Fibroblast of the aortic adventitia (primary cell): ENCODE measurements at places on chromosomes 13 and 19. TPM values are rescaled to one million over a fixed set of nuclear protein-coding genes. Genes with fewer than 3 reads are reported as not detected.
A peak's percentile ranks its signal among the peaks of the same experiment; 100 is the strongest.

DNA sequence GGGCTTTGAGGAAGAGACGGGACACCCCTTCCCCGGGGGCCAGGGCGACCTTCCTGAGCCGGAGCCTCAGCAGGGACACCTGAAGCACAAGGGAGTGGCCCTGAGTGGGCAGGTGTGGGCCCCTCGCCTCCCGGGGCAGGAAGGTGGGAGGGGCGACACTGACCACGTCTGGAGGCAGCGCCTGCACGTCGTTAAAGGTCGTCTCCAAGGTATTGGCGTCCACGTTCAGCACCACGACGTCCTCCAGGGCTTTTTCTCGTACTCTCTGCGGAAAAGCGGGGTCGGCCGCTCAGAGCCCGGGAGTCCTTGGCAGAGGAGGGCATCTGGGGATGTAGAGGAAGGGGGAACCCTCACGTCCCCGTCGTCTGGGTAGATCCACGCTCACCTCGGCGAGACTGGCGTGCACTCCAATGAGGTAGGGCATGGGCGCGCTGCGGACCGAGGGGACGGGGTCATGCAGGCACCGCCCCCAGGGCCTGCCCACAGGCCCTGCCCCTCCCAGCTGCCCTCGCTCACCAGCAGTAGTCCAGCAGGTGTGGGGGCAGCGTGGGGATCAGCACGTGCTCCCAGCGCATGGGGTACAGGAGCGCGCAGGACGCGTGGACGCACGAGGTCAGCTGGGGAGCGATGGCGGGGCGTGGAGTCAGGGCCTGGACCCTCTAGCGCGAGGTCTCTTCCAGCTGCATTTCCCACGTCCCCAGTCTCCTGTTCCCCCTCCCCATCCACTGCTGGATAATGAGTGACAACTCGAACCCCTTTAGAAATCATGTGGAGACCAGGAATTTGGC lies 6.1 kb downstream of the DENND1C start:
- no peak for DNase-seq

DNA sequence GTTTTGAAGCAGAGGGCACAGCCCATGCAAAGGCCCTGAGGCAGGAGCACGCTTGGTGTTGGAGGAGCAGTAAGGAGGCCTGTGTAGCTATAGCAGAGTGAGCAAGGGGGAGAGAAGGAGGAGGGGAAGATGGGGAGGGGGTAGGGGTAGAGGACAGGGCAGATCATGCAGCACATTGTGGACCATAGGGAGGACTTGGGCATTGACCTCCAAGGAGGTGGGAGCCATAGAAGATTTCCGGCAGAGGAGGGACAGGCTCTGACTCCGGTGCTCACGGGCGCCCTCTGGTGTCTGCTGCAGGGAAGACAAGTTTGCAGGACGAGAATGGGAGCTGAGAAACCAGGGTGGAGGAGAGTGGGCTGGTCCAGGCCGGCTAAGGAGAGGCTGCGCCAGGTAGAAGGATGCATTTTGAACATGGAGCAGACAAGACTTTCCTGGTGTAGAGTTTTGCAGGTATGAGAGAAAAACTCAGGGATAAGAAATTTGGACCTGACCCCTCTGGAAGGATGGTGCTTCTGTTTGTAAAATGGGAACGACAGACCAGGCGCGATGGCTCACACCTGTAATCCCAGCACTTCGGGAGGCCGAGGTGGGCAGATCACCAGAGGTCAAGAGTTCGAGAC lies 13.7 kb upstream of the CREB3L3 start:
- DNase-seq, result peak; percentile 55

- no peak for DNase-seq
Observed at GRCh38 chr13:40878823-40879222, 89.4 kb downstream of the SLC25A15 start.

TTC9B gene
- not detected in 2 replicates for total RNA-seq

DNA sequence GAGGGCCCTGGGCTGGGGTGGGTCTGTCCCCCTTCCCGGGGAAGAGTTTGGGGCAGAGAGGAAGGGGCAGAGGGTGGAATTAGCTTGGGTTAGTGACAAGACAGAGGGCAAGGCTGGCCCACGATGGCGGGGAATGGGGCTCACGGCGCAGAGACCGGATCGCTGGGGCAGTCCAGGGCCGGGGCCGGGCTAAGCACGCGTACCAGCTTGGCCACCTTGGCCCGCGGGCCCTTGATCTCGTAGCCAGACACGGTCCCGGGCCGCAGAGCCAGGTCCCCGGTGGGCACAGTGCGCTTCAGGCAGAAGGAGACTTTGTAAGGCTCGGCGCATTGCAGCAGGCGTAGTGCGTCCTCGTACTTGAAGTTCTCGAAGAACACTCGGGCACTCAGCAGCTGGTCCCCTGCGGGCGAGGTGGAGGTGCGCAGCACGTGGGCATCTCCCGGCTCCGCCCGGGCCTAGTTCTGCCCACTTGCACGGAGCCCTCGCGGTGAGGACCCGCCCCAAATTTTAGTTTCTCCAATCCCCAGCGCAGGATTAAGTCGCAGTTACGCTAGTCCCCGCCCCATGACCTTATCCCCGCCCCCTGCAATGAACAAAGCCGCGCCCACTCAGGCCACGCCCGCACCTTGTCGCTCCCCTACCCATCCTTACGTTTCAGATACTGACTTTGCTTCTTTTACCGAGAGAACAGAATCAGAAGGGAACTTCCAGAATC lies 8.6 kb upstream of the HIPK4 start:
- DNase-seq, result no peak

GRCh38 chr13:91381371-91381770 lies 17.1 kb upstream of the GPC5 start:
- peak; percentile 43 for DNase-seq

DNA sequence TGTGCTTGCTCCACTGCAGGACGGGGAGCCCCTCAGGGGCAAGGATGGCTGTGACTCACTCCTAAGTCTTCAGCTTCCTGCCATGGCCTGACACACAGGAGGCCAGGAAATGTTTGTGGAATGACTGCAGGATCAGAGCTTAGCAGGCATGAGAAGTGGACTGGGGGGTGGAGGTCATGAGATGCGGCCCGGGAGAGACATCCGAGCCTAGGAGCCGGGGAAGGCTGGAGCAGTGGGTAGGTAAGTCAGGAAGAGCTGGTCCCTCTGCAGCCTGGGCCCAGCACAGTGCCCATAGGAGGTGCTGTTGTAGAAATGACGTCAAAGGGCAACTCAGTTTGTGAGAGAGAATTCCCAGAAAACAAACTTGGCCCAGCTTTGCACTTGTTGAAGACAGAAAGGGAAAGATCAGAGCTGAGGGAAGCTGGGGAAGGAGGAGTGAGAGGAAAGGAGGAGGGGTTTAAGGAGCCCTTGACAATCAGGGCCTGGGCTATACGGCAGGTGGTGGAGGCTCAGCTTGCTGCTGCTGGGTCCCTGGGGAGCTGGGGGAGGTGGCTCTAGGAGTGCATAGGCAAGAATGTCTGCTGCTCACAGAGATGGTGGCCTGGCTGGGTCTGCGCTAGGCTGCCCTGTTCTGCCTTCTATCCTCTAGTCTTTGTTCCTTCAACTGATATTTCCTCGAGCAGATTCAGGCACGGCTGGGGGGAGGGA lies 18.5 kb downstream of the POU2F2 start:
- DNase-seq, result peak; percentile 94

GPR12 gene
- 0.41 TPM in 1 of 2 replicates, not detected in the other for total RNA-seq

- DNase-seq, result peak; percentile 31
Observed at GRCh38 chr19:36113894-36114720, 568 bp downstream of the POLR2I start.

DNA sequence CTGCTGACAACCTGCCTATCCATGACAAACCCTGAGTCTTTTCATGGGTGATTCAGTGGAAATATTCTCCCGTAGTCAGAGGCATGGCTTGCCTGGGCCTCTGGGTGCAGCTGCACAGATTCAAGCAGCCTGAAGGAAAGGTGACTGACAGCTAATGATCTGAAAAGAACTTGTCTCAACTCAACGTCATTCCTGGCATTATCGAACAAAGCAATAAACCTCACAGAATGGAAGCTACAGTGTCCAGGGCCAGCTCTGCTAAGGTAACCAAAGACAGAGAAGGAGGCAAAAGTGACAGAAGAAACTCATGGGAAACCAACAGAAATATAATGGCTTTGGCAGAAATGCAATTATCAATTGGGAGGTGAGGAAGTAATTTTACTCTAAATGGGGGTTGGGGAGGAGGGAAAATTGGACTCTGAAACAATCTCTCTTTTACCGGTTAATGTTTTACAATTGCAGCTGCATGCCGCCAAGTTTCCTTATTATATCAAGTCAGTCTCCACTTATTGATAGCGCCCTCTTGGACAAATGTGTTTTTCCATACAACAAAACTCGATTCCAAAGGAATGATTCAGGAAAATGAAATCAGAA lies 12.9 kb downstream of the STARD13 start:
- no peak for DNase-seq

GRCh38 chr13:26382366-26382765 lies 128.4 kb downstream of the CDK8 start:
- peak; percentile 14 for DNase-seq

FUT6 gene
- total RNA-seq, result not detected in 2 replicates

DNA sequence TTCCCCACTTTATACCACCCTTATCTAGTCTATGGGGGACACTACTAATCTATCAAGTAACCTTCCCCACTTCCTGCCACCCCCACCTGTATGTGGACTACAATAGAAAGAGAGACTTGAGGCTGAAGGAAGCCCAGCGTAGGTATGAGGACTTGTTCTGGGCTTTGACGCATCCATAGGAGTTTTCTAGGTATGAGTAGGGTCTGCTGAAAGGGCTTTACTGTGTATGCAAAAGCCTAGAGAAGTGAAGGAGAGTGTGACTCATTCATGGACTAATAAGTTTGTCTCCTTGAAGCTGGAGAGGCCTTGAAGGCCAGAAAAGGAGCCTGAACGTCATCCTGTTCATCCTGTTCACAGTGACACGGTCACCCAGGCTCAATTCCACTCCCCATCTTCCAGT lies 21.8 kb downstream of the TINCR start:
- DNase-seq, result no peak

FGF21 gene
- total RNA-seq, result not detected in 2 replicates

HSD11B1L gene
- total RNA-seq, result 10.8 and 17.2 TPM in 2 replicates

- peak; percentile 88 for DNase-seq
Observed at GRCh38 chr13:46614582-46614981, 61.6 kb downstream of the LRCH1 start.

GRCh38 chr19:566403-566802 lies 6.0 kb upstream of the BSG start:
- peak; percentile 93 for DNase-seq

PIN1 gene
- total RNA-seq, result 18.6 and 59.7 TPM in 2 replicates

RNASEH2B gene
- 40.2 and 43.1 TPM in 2 replicates for total RNA-seq

GRCh38 chr19:44212866-44213346 lies 574 bp downstream of the ZNF227 start:
- peak; percentile 42 for DNase-seq

S1PR5 gene
- 0.27 and 0.41 TPM in 2 replicates for total RNA-seq

MAB21L1 gene
- total RNA-seq, result 3.7 TPM in 1 of 2 replicates, not detected in the other

- DNase-seq, result peak; percentile 85
Observed at GRCh38 chr19:35006342-35006998, 6.3 kb downstream of the GRAMD1A start.

DNA sequence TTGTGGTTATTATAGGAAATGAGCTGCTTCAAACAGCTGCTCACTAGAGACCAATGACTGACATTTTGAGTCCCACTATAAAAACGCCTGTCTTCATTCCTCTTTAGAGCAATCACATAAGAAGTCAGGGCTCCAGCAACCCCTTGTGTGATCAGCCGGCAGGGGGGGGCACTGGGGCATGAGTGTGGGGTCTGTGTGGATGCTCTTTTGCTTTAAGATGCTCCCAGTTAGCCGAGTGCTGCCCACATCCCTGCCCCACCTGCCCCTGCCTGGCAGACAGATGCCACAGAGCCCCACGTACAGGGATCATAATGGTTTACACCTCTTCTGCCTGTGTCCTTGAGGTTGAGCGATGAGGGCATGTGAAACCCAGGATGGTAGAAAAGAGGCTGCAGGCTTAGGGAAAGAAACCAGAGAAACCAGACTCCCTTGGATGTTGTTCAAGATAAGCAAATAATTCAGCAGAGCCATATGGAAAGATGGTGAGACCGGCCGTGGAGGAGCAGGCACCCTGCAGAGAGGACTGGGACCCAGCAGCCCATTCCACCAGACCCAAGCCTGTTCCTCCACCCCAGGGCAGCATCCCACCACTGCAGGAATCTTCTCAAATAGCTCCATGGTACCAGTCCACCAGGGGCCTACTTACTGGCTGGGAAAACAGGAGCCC lies 55.4 kb downstream of the CHST8 start:
- DNase-seq, result no peak
